Fibroblast of pulmonary artery (primary cell): ENCODE measurements at places on chromosomes 11 and 22.

GRCh38 chr11:104763930-104764709 lies 134.1 kb downstream of the CASP12 start:
- DNase-seq = no peak

GRCh38 chr22:44437216-44438055 lies 60.6 kb downstream of the RTL6 start:
- no peak for DNase-seq

DNA sequence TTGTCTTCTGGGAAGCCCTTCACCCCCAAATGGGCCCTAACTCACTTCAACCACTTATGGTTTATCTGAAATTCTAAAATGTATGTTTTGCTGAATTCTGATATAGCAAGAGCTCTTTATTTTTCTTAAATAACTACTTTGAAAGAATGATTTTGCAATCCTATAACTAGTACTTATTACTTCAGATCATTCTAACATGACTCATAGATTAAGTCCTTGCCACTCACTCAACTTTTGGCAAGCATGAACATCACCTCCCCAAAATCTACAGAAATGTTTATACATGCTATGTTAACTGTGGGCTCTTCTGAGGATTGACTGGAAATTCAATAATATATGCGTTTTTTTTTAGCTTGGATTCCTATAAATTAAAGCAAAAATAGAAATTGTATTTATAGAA lies 367.4 kb upstream of the FAT3 start:
- DNase-seq = peak; percentile 63

GRCh38 chr11:65060913-65061408 lies 2.6 kb upstream of the NAALADL1 start:
- DNase-seq = peak; percentile 45

DNA sequence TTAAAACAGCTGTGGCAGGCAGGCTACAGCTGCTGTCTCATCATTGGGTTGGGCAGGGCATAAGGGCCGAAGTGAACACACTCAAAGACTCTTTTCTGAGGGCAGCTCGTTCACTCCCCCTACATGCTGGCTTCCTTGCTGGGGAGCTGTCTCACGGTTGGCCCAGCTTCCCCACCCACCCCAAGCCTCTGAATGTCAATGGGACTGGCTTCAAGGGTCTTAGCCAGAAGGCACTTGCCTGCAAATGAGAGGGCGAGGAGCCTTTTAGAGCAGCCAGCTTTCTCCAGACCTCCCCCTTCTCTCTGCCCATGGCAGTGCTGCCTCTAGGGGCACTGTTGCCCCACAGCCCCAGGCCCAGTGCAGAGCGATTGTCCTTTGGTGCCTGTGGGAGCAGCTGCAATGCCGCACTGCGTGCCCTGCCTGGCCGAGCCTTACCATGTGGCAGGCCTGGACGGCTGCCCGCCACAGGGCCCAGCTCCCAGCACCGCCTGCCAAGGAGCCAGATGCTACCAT lies 94.7 kb upstream of the RASSF10 start:
- peak; percentile 28 for DNase-seq

DNA sequence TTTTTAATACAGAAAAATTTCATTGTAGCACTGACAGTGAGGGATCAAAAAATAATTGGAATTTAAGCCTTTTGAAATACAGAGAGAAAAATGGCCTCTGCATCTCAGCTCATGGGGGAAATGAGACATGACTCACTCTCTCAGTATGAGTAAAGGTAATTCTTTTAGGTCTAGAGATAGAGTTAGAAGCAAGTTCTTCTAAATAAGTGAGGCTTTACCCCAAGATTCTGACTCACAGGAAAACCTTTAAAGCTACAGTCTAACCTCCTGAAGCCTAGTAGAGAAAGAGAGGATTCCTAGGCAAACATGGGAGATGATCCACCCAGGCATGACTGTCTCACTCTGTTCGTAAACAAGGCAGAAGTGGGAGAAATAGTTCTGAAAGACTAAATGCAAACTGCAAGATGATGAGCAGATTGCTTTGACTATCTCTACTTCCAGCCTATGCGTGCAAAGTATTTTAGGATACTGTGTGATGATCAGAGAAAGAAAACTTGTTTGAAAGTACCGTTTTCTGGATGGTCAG lies 1003.3 kb upstream of the CCDC90B start:
- DNase-seq = peak; percentile 60

- no peak for DNase-seq
Measured at GRCh38 chr11:103936059-103936458, 100.4 kb upstream of the DDI1 start.

- peak; percentile 10 for DNase-seq
Measured at GRCh38 chr11:27118371-27118770, 77.8 kb downstream of the BBOX1 start.

- peak; percentile 74 for DNase-seq
Measured at GRCh38 chr11:3037040-3037944, 19.9 kb downstream of the CARS1 start.

GRCh38 chr11:17915500-17916143 lies 97.2 kb downstream of the SERGEF start:
- DNase-seq = no peak

DNA sequence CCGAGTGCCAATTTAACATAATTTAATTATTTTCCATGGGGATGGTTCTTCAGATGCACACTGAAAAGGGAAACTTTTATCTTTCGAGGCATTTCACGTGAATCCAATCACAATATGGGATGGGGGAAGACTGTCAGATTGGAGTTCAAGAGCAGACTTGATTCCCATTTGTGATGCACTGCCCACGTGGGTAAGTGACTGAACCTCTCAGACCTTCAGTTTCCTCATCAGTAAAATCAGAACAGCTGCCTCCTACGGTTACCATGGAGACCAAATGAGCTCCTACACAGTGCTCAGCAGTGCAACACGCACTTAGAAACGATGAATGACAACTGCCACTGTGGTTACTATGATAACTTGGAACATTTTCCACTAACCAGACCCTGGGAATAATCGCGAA lies 21.7 kb downstream of the KIAA0930 start:
- DNase-seq = no peak

DNA sequence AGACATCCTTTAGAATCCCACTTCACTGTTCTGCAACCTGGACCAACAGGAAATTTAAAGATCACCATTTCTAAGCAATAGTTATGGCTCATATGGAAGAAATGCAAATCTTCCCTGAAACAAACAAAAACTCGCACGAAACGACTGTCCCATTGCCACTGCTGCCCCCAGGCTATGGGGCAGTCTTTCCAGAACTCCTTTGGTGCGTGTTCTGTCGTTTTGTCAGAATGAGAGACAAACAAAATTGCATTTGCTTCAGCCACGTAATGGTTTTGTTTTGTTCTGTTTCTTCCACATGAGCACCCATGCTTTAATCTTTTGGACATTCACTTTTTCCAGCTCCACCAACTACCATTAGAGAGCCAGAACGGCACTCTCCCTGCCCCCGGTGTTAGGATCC lies 10.8 kb upstream of the FBLN1 start:
- DNase-seq = no peak

DNA sequence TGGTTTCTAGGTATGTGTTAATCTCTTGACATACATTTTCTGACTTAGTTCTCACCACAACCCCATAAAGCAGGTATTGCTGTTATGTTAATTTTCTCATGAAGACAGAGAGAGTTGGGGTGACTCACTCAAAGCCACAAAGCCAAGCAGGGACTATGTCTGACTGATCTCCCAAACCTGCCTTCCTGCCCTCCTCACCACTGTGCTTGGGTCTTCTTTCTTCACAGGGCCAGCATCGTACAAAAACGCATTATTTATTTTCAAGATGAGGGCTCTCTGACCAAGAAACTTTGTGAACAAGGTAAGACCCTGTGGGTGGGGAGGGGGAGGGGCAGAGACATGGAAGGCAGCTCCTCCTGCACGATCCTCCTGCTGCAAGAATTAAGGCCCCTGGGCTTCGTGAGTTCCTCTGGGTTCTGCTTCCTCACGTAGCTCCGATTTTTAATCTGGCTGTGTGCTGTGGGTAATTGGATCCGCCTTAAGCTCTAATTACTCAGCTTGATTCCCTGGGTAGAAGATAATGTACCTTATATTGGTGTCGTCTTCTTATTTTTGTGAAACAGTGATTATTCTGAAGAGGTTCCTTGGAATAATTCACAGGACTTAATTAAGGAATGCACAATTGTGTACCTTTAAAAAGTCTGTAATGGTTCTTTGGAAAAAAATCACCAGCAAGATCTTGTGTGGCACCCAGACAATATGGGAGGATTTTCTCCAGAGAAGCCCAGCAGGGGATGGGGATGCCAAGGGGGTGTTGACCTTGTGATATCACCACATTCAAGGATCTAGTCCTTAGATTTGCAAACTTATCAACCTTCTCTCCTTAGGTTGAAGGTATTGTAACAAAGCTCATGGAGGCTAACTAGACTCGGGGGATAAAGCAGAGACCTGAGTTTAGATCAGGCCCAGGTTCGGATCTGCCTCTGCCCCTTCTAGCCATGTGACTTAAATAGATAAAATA lies 112.9 kb downstream of the SPON1 start:
- no peak for DNase-seq

DNA sequence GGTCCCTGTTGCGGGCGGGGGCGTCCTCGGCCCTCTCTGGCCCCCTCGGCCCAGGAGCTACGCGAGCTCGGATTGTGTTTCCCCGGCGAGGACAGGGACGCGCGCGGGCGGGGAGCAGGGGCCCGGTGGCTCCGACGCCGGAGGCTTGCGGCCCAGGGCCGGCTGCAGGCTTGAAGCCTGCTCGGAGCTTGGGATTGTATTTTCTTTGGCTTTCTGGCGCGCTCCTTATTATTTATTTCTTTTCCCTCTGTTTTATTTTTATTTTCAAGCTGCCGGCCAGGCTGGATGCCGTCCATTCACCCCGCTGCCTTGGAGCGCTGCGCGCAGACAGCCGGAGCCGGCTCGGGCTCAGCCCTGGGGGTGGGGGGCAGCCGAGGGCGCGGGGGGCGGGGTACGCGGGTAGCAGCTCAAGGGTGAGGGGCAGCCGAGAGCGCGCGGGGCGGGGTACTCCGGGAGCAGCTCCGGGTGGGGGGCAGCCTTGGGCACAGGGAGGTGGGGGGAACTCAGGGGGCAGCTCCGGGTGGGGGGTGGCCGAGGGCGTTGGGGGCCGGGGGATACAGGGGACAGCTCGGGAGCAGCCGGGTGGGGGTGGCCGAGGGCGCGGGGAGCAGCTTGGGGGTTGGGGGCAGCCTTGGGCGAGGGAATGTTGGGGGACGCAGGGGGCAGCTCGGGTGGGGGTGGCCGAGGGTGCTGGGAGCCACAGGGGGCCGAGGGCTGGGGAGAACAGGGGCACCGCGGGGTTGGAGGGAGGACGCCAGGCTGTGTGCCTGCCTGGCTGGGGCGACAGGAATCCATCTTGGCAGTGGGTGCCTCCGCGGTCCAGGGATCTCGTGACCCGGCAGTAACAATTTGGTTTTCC lies 42.7 kb downstream of the KCNJ1 start:
- no peak for DNase-seq

DNA sequence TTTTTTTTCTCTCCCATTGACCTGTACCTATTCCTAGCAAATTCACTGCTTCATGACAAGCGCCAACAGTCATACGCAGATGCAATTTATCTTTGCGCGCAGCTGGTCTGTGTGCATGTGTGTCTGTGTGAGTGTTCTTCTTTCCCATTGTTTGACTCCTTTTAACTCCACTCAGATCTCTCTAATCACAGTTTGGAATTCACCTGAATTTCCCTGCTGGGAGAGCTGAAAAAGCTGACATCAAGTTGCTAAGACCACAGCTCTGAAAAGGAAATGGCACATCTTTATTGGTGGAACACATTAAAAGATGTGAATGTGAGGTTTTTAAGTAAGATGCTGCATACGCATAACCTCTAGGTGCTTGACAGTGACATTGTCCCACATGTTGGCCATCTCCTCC lies 187.4 kb upstream of the MTMR2 start:
- DNase-seq = no peak

DNA sequence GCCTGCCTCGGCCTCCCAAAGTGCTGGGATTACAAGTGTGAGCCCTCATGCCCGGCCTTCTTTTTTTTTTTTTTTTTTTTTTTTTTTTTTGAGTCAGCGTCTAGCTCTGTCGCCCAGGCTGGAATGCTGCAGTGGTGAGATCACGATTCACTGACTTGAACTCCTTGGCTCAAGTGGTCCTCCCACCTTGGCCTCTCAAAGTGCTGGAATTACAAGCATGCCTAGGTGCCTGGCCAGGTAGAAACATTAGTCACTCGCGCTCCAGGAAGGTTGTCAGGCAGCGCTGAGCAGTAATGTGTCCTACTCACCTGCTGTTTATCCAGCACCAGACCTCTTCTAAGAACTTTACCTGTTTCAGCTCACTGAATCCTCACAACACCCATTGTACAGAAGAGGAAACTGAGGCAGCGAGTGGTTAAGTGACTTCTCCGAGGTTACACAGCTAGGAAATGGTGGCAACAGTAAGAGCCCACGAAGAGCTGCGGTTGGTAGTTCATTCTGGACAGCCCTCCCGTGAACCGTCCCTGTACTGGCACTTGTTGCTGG lies 496 bp upstream of the CST6 start:
- DNase-seq = peak; percentile 46
